Natural killer cell (primary cell): ENCODE measurements at places on chromosomes 2 and 18.

DNA sequence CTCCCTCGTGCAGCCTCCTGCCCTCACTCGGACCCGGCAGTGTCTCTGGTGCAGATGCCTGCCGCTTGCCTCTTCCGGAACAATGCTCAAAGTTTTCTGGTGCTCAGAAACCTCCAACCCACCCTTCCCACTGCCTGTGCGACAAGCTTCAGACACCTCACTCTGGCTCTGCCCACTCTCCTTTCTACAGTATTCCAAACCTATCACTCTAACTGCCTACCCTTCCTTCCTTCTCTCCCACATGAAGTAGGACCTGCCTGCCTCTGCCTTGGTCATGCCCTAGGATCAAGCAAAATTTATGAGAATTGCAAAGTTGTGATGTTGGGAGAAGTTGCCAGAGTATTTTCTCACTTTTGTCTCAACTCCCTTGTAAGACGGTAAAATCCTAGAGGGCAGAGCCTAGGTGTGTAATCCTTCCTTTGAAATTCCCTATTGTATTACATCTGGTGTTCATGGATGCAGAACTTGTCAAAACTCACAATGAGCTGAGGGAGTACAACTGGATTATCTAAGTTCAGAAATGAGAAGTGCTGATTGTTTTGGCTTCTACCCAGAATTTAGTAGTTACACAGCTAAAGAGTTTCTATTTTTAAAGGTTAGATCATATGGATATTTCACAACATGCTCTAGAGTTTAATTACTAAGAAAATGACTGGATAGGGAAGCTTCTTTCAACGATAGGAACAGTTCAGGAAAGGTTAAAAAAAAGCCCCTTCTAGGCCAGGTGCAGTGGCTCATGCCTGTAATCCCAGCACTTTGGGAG, 7.2 kb downstream of the NPC1 start:
- DNase-seq: no peak
- no peak overlapping the region for H3K27ac ChIP-seq
- no peak overlapping the region for H3K4me3 ChIP-seq
- peaks cover 13% of the 10 kb centered on the region for H3K36me3 ChIP-seq
- peaks cover 60% of the 10 kb centered on the region for H3K4me1 ChIP-seq

DNA sequence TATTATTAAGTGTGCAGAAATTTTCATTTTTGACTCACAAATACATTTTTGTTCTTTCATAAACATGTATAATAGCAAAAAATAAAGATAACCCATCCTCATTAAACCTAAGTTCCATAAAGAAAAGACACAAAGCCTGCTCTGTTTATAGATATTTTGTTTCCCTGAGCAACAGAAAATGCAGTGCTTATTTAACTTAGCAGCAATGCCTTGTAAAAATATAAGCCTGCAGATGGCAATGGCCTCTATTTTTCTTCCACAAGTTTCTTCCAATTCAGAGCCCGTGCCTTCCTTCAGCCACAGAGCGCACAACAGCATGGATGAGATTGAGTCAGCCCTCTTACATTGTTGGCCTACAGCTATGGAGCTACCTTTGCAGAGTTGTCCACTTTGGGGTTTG, 43.6 kb downstream of the PKP4 start:
- no peaks in the 10 kb centered on the region for H3K36me3 ChIP-seq
- H3K4me1 ChIP-seq: no peaks in the 10 kb centered on the region
- no peak for DNase-seq
- no peak overlapping the region for H3K4me3 ChIP-seq

DNA sequence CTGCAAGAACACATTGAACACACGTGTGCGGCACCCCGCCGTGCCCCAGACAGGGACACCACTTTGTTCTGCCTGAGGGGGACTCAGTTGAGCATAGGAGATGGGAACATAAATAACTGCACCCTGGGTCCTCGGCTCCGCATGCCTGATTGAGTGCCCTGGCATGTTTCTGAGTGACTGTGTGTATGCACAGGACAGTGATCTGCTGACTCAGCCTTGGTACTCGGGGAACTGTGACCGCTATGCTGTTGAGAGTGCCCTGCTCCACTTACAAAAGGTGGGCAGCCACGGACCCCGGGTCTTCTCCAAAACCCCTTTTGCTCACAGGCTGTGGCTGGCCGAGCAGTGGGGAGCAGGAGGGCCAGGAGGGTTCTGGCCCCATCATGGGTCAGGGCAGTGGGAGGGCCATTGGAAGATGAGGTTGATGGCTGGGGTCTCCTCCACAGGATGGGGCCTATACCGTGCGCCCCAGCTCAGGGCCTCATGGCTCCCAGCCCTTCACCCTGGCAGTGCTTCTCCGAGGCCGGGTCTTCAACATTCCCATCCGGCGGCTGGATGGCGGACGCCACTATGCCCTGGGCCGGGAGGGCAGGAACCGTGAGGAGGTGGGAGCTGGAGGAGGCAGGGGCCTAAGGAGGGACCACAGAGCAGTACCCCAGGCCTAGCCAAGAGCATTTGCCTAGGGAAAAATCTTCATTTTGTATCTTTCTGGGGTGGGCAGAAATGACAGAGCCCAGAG, 16.9 kb downstream of the SH2D6 start:
- DNase-seq: no peak
- no peak overlapping the region for H3K4me3 ChIP-seq
- H3K4me1 ChIP-seq: peaks cover 20% of the 10 kb centered on the region
- H3K36me3 ChIP-seq: no peaks in the 10 kb centered on the region

DNA sequence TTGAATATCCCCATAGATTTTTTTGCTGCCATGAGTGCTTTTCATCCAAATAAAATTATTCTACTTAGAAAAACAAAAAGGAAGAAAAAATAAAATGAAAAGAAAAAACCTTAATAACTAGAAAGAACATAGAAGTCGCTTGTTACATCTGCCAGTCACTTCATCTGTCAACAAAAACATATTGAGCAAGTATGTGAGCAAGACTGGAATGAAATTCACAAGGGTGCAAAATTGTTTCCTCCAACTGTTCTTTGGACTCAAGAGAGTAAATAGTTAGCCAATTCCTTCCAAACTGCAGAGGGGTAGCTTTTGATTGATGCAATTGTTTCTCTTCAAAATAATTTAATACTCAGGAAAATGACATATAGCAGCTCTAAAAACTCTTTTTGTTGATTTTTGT, 336.3 kb upstream of the CDH7 start:
- no peak overlapping the region for H3K4me3 ChIP-seq
- no peaks in the 10 kb centered on the region for H3K4me1 ChIP-seq
- H3K27ac ChIP-seq: no peak overlapping the region
- no peaks in the 10 kb centered on the region for H3K36me3 ChIP-seq

GRCh38 chr2:172251231-172251630, 148.5 kb upstream of the DLX2 start:
- H3K36me3 ChIP-seq: no peaks in the 10 kb centered on the region
- no peak overlapping the region for H3K27ac ChIP-seq
- no peaks in the 10 kb centered on the region for H3K27me3 ChIP-seq
- no peak for DNase-seq
- peaks cover 6% of the 10 kb centered on the region for H3K4me1 ChIP-seq
- no peak overlapping the region for H3K4me3 ChIP-seq

DNA sequence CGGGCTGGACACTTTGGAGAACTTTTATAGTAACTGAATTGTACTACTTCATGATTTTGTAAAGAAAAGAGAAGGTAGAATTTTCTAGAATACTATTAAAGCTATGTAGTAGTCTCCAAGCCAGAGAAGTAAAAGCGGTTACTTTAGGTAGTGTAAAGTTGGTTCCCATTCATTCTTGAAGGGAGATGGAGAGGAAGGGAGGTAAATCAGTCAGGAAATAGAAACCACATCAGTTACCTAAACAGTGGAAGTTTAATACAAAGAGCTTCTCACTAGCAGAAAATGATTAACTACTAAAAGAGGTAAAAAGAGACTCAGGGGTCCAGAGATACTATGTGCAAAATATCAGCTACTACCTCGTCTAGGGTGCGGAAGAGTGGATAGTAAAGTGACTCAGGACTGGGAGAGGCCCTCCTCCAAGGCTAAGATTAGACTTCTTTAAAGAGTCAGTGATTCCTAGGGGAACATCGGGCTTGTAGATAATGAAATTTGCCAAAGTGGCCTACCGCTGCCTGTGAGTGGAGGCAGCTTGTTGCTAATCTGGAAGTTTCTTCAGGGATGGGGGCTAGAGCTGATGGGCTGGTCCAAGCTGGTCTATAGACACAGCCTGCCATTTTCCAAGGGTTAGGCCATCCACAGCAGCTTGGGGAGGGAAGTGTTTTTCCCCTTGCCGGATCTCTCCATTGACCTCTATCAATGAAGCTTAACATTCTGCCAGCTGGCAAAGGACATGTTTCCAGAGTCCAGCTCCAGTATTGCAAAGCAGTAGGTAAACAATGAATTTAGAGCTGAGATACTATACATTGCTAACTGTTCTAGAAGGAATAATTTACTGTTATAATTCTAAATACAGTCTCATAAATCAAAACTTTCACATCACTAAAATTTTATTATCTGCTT, 246.4 kb upstream of the BOD1L2 start:
- H3K4me3 ChIP-seq: no peak overlapping the region
- no peaks in the 10 kb centered on the region for H3K36me3 ChIP-seq
- no peaks in the 10 kb centered on the region for H3K27me3 ChIP-seq

DNA sequence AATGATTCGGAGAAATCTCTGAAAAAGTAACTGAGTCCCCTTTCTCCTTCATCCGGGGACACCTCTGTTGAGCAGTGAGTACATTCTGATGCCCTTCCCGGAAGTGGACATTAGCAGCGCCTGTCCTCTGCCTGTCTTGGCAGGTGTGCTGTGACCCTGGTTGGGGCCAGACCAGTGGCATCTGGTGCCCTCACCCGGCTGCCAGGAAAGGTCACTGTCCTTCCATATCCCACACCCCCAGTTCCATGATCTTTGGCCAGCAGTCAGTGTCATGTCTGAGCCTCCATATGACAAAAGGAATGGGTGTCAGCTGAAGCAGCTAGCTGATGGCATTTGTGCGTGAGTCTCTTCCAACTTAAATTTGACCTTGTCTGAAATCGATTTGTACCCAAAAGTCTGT, 128.1 kb downstream of the NCK2 start:
- H3K4me1 ChIP-seq: peaks cover 54% of the 10 kb centered on the region
- H3K27ac ChIP-seq: no peak overlapping the region
- H3K27me3 ChIP-seq: no peaks in the 10 kb centered on the region
- H3K4me3 ChIP-seq: no peak overlapping the region
- H3K36me3 ChIP-seq: no peaks in the 10 kb centered on the region

DNA sequence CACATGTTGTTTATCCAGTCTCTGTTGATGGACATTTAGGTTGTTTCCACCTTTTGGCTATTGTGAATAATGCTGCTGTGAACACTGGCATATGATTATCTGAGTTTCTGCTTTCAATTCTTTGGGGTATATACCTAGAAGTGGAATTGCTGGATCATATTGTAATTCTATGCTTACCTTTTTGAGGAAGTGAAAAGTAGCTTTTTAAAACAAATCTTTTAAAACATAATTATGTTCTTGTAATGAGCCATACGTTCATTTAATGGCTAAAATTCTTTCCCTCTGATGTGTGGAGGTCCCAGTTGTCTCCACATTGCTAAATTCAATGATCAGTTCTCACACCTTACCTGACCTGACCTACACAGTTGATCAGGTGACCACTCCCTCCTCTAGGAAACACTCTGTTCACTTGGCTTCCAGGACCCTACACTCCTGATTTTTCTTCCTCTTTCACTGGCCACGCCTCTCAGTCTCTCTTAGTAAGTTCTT, 27.8 kb upstream of the SERTAD2 start:
- H3K36me3 ChIP-seq: no peaks in the 10 kb centered on the region
- no peak overlapping the region for H3K27ac ChIP-seq

- DNase-seq: peak; percentile 38
- no peak overlapping the region for H3K4me3 ChIP-seq
- peaks cover 12% of the 10 kb centered on the region for H3K36me3 ChIP-seq
- H3K27ac ChIP-seq: no peak overlapping the region
These were observed 4.4 kb downstream of the ACTR3 start for GRCh38 chr2:113894156-113894743.

- DNase-seq: no peak
- H3K4me1 ChIP-seq: peaks cover 4% of the 10 kb centered on the region
- no peaks in the 10 kb centered on the region for H3K27me3 ChIP-seq
- no peak overlapping the region for H3K27ac ChIP-seq
- H3K4me3 ChIP-seq: no peak overlapping the region
These were observed 125.5 kb downstream of the ANKRD44 start for GRCh38 chr2:197184959-197185586.

DNA sequence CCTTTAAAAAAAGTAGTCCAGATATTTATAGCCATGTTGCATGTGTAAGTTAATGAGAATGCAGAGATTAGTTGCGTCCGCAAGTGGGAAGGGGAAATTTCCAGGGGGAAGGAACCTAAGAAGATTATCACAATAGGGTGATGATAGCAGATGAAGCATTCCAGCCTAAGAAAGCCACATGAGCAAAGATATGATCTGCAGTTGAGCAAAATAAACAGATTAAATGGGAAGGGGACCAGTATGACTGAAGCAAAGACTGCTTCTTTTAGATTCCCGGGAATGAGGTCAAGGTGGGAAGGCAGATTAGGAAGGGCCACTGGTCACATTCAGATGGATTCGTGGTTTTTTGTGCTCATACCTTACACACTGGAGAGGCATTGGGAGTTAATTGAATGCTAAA, 154.6 kb upstream of the CDH2 start:
- H3K4me1 ChIP-seq: no peaks in the 10 kb centered on the region
- no peak overlapping the region for H3K4me3 ChIP-seq
- H3K27ac ChIP-seq: no peak overlapping the region
- DNase-seq: no peak

GRCh38 chr2:186546846-186547245, 43.0 kb upstream of the ITGAV start:
- H3K4me1 ChIP-seq: no peaks in the 10 kb centered on the region
- no peaks in the 10 kb centered on the region for H3K27me3 ChIP-seq
- H3K27ac ChIP-seq: no peak overlapping the region
- no peak overlapping the region for H3K4me3 ChIP-seq
- no peaks in the 10 kb centered on the region for H3K36me3 ChIP-seq

GRCh38 chr2:238203973-238204683, 633 bp upstream of the ILKAP start:
- no peaks in the 10 kb centered on the region for H3K36me3 ChIP-seq
- H3K4me1 ChIP-seq: peaks cover 28% of the 10 kb centered on the region
- peak overlapping the region; percentile 43 for H3K4me3 ChIP-seq
- no peaks in the 10 kb centered on the region for H3K27me3 ChIP-seq
- peak overlapping the region; percentile 93 for H3K27ac ChIP-seq
- no peak for DNase-seq

- no peaks in the 10 kb centered on the region for H3K27me3 ChIP-seq
- H3K27ac ChIP-seq: no peak overlapping the region
- H3K4me3 ChIP-seq: no peak overlapping the region
- DNase-seq: peak; percentile 77
- H3K4me1 ChIP-seq: no peaks in the 10 kb centered on the region
These were observed 10.3 kb upstream of the CHST10 start for GRCh38 chr2:100427627-100428258.

- H3K27ac ChIP-seq: peak overlapping the region; percentile 80
- H3K4me1 ChIP-seq: peaks cover 67% of the 10 kb centered on the region
- no peaks in the 10 kb centered on the region for H3K36me3 ChIP-seq
- peak; percentile 93 for DNase-seq
These were observed 125.7 kb downstream of the HDAC4 start for GRCh38 chr2:239275044-239275685.
